Stimulated activated CD8-positive, alpha-beta memory T cell treated with anti-CD3 and anti-CD28 coated beads, Interleukin-4, amount 100 ng/mL, for 1 hour (primary cell): ENCODE measurements at places on chromosomes 11 and 22.
A peak's percentile ranks its signal among the peaks of the same experiment; 100 is the strongest.

DNA sequence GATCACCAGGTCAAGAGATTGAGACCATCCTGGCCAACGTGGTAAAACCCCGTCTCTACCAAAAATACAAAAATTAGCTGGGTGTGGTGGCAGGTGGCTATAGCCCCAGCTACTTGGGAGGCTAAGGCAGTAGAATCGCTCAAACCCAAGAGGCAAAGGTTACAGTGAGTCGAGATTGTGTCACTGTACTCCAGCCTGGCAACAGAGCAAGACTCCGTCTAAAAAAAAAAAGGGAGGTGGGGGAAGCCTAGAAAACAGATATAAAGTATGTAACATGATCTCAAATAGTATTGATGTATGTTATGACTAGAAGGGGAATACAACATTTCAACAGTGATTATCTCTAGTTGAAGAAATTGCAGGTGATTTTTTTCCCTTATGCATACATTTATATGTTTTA lies 61.4 kb downstream of the SLC1A2 start:
- no peak for DNase-seq

GRCh38 chr22:21013657-21014201 lies 1.2 kb upstream of the P2RX6 start:
- DNase-seq: no peak

DNA sequence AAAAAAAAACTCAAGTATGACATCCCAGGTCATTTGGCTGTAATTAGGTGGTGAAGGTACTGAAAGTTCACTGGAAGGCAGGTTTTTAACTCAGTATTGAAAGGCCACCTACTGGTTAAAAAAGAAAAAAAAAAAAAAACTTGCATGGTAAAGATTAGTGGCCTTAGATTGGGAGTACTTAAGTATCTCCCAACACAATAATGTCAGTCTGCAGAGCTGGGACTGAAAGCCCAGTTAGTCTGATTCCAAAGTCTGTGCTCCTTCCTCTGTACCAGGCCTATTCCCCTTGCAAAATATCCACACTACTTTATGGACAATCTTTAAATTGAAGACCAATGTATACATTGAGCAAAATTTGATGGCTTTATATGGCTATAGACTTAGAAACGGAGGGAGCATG lies 85.5 kb downstream of the NOX4 start:
- no peak for DNase-seq

DNA sequence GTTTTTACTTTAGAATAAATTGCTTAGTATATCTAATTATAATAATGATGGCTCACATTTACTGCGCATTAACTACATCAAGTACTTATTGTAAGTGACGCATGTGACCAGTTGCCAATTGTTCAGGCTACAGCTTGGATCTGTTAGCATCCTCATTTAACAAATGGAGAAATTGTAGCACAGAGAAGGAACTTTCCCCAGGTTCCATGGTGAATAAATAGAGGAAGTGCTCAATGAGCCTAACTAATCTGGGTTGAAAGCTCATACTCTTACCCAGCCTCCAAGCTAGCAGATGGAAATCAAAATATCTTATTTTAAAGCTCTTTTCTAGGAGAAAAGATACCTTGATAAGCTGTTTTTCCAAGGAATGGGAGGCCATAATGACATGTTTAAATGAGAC lies 19.8 kb downstream of the MMP27 start:
- no peak for DNase-seq

GRCh38 chr11:18727479-18728236 lies 1.7 kb upstream of the IGSF22 start:
- DNase-seq: no peak

GRCh38 chr11:15933886-15934625 lies 422.3 kb downstream of the SOX6 start:
- no peak for DNase-seq

GRCh38 chr11:119991669-119992068 lies 146.2 kb downstream of the TRIM29 start:
- DNase-seq: no peak

- DNase-seq: no peak
These were observed 8.2 kb upstream of the ENDOD1 start for GRCh38 chr11:95081412-95081811.

- DNase-seq: no peak
These were observed 926 bp downstream of the CD6 start for GRCh38 chr11:60972182-60973030.

- DNase-seq: no peak
These were observed 353.8 kb downstream of the DDX10 start for GRCh38 chr11:109018639-109019038.

DNA sequence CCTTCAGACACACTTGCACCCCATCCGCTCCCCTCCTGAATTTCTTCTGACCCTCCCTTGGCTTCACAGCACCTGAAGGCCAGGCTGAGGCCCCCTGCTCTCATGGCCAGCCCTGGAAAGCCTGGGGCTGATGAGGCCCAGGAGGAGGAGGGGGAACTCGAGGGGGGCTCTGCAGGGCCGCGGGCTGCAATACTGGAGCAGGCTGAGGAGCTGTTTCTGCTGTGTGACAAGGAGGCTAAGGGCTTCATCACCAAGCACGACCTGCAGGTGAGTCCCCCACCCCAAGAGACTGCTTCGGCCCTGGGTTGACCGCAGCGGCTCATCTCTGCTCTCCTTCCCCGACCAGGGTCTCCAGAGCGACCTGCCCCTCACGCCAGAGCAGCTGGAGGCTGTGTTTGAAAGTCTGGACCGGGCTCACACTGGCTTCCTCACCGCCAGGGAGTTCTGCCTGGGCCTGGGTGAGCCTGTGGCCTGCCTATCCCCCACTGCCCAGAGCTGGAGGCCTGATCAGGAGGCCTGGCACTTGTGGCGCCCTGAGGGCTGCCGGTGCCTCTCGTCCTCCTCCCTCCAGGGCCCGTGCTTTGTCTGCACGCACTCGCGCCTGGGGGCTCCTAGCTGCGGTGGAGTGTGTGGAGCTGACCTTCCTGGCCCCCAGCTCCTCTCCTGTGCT lies 922 bp downstream of the CRACR2B start:
- no peak for DNase-seq

GRCh38 chr11:15723966-15724365 lies 609.2 kb downstream of the INSC start:
- no peak for DNase-seq

- DNase-seq: no peak
These were observed 28.4 kb downstream of the SHANK2 start for GRCh38 chr11:71223671-71224660.

GRCh38 chr11:82987997-82988396 lies 83.7 kb downstream of the RAB30 start:
- no peak for DNase-seq

DNA sequence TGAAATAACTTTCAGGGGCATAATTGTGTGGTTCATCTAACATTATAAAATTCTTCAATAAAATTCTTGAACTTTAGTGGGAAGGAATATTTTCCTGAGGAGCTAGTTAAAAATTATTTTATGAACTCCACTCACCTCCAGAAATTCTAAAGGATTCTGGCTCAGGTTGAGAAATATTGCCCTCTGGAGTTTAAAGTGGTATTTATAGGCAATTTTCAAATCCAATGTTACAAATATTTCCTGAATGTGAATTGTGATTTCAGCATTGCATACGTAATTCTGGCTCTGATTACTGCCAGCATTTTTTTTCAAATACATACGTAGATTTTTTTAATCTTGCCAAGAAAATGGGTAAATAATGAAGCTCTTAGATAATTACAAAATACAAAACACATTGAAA lies 598.2 kb upstream of the ANO3 start:
- DNase-seq: no peak

DNA sequence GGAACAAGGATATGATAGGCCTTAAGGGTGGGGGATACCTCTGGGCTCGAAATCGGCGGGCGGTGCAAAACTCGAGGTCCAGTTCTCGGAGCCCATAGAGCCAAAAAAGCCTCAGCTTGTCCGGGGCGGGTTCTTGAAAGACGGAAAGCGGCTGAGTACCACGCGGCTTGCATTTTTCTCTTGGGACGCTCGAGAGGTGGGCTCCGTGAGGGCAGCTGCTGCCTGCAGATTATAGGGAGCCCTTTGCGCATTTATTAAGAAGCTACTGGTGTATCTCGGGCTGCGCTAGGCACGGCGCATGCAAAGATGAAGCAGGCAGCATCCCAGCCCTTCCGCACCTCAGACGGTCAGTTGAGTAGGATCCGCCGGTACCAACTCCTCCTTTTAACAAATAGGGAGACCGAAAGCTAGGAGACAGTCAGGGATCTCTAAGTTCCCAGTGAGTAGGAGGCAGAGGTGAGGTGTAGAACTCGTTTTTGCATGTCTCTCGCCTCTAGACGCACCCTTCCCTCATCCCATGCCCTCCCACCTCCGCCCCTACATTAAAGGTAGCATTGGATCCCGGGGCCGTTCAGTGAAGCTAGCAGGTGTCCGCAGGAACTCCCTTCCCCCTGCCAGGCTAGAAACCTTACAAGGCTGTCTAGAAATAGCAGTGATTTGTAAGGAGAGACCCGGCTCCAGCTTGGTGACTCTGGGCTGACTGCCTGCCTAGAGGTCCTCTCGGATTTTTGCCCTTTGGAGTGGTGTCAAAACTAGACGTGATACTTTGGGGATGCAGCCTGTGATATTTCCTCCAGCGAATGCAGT lies 768 bp downstream of the LDHA start:
- no peak for DNase-seq

GRCh38 chr11:100555931-100556330 lies 131.2 kb upstream of the ARHGAP42 start:
- no peak for DNase-seq

DNA sequence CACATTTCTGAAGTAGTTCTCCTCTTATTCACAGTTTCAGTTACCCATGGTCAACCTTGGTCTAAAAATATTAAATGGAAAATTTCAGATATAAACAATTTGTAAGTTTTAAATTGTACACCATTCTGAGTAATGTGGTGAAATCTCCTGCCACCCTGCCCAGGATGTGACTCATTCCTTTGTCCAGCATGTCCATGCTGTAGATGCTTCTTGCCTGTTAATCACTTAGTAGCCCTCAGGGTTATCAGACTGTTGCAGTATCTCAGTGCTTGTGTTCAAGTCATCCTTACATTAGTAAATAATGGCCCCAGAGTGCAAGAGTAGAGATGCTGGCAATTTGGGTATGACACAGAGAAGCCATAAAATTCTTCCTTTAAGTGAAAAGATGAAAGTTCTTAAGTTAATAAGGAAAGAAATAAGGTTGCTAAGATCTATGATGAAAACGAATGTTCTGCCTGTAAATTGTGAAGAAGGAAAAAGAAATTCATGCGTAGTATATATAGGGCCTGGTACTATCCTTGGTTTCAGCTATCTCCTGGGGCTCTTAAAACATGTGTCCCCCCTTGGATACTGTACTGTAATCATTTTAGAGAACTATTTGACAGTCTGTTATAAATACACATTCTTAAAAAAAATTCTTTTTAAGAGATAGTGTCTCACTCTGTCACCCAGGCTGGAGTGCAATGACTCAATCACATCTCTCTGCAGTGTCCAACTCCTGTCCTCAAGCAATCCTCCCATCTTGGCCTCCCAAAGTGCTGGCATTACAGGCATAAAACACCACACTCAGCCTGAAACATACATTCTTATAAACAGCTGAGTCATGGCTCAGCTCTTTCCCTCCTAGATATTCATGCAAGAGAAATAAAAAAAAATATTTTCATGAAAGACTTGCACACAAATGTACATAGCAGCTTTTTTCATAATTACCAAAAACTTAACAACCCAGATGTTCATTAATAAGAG lies 31.3 kb downstream of the MTNR1B start:
- no peak for DNase-seq

GRCh38 chr11:31788085-31788484 lies 23.0 kb downstream of the PAX6 start:
- no peak for DNase-seq

GRCh38 chr11:58024601-58025091 lies 965 bp downstream of the OR9Q1 start:
- no peak for DNase-seq

GRCh38 chr11:8357505-8357888 lies 93.8 kb upstream of the LMO1 start:
- no peak for DNase-seq

DNA sequence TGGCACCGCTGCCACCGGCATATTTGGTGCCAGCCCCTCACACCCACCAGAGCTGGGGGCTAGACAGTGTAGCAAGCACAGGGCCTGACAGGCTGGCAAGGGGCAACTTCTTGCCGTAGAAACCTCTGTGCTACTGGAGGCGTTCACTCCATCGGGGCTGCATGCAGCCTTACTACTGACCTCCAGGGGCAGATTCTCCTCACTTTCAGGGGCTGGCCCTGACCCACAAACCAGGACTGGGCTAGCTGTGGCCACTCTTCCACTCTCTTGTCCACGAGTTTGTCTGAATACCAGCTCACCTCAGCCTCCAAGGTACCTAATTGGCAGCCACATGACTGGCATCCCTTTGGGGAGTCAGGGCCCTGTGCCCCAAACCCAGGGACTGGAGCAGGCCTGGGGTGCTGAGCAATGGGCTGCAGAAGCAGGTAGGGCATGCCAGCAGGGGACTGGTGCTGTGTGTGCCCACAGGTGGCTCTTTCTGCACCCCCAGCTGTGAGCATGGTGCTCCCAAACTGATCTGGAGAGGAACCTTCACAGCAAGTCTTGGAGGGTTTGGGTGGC lies 2.1 kb upstream of the LMO1 start:
- no peak for DNase-seq

DNA sequence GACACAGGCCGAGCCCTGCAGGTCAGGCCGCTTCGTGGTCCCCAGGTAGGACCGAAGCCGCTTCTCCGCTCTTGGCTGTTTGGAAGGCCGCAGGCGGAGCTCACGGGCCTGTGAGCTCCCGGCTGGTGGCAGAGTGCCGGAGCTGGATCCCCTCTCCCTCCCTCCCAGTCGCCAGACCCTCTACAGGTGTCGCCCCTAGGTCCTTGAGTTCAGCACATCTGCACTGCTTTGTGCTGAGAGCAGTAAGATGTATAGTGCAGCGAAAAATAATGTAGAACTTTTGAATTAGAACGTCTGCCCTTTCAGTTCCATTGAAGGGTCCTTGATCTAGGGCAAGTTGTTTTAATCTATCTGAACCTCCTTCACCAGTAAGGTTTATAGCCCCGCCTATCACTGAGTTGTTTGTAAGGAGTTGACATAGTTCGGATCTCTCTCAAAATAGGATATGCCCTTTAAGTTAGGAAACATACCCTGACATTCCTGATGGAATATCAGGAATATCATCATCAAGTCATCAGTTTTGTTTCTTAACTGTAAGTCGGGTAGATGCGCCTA lies 419 bp downstream of the ANKRD49 start:
- DNase-seq: no peak

DNA sequence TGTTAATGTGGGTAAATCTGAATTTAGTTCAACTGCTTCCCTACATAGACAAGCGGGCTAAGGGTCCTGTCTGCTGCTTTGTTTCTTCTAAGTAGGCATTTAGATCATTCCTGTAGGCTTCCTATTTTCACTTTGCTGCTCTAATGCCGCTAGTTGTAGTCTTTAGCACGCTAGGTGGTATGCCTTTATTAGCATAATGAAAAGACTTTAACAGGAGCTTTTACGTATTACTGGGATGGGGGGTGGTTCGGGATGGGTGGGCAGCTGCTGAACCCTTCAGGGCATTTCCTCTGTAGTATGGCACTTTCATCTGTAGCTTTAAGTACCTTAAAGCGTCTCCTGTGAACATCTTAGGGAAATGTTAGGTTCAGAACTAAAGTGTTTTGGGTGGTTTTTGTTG lies 85.3 kb downstream of the GGT1 start:
- DNase-seq: no peak

- DNase-seq: peak; percentile 66
These were observed 3.4 kb downstream of the CD82 start for GRCh38 chr11:44568658-44569473.
